ENCODE measurements at places on chromosomes 6 and 20. TPM values are rescaled to one million over a fixed set of nuclear protein-coding genes. Genes with fewer than 3 reads are reported as not detected.

- no peak for DNase-seq
Observed at GRCh38 chr6:139205843-139206242, 71.0 kb downstream of the HECA start.

GRCh38 chr6:90040931-90041330 is 146.7 kb downstream of the GJA10 start:
- DNase-seq = no peak

DNA sequence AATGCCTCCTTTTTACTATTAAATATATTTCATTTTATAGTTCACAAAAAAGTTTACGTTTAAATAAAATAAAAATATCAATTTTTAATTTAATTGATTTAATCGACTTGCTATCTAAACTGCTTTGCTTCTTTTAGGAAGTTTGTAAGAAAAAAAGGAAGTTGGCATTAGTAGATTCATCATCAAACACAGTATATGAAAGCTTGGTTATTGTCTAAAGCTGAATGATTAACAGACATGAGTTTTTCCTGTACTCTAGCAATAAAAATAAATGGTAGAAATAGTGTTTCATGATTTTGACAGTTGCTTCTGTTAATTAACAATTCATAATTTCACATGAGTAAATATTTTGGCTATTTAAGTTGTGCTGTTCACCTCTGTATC is 1285.5 kb upstream of the GJE1 start:
- DNase-seq = no peak

- DNase-seq = no peak
Observed at GRCh38 chr6:17093686-17094085, 8.2 kb upstream of the STMND1 start.

DNA sequence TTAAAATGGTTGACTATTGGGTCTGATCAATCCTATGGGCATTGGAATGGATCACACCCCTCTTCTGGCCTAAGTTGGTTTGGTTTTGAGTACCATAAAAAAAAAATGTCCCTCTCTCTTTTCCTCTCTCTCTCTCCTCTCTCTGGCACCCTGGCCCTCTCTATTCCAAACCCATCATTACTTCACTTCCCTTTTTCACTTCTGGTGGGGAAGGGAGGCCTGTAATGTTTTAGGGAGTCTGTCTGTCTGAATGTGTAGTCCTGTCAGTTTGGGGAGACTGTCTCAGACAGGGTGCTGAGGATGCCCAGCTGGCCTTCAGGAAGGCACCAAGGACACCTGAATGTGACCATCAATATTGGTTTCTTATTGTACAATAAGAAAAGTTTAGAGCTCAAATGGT is 165.8 kb downstream of the CD24 start:
- no peak for DNase-seq

GRCh38 chr20:45874576-45874975 is 6.5 kb upstream of the ZSWIM1 start:
- DNase-seq = no peak

- DNase-seq = no peak
Observed at GRCh38 chr6:133017581-133017980, 203.2 kb downstream of the RPS12 start.

- no peak for DNase-seq
Observed at GRCh38 chr6:56047931-56048540, 172.6 kb upstream of the BMP5 start.

DNA sequence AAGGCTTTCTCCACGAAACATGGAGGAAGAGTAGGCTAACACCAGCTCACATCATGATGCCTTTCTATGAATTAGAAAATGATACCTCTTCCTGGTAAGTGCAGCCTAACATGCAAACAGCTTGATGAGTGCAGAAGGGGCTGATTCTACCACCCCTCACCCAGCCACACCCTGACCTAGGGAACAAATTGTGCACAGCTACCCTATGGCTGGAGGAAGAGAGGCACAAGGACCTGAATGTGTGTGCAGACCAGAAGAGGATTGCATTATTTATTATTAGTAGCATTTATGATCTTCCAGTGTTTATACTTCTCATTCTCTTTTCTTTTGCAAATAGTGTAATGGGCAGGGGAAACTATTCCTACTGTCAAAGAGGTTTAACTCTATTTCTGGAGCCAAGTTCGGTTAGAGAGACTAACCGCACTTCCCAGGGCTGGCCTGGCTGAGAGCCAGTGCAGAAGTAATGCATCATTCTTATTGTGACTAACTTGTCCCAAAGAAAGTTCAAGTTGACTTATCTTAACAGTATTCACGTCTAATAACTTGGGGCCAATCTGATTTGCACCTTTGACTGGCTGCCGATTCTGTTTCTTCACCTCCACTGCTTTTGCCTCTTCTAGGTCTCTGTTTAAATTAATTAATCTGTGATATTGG is 237.5 kb downstream of the CD83 start:
- peak; percentile 32 for DNase-seq

DNA sequence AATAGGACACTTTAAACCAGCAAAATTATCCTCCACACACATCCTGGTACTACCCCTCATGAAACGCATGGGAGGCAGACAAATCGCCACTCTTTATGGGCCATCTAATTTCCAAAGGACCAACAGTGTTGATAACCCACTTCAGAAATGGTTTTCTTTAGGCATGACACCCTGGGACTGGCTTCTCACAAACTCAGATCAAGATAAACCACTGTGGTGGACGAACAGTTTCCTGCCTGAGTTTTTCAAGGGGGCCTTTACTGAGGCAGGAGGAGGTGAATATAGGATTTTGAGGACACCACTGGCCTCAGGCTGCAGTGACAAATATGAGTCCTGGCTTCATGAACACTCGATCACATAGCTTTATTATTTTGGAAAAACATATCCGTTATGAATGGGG is 26.0 kb downstream of the TRAM2 start:
- DNase-seq = no peak

GRCh38 chr6:48068278-48069251 is 42.4 kb downstream of the PTCHD4 start:
- no peak for DNase-seq

- no peak for DNase-seq
Observed at GRCh38 chr20:32585011-32585585, at the start of gene NOL4L. Gene NOL4L (minus strand): TSS chr20:32585333. CDS start chr20:32584890, 443 bp downstream.

- DNase-seq = no peak
Observed at GRCh38 chr20:52349806-52350205, 158.2 kb upstream of the ZFP64 start.

DNA sequence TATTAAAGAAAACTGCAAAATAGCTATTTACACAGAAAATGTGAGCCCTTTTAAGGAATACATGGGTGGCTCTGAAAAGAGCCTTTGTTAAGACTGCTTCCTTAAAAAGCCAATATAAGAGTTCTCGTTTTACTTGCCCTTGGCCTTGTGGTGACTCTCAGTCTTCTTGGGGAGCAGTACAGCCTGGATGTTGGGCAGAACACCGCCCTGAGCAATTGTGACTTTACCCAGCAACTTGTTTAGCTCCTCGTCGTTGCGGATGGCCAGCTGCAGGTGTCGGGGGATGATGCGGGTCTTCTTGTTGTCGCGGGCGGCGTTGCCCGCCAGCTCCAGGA is 111.5 kb downstream of the HFE start:
- no peak for DNase-seq

DNA sequence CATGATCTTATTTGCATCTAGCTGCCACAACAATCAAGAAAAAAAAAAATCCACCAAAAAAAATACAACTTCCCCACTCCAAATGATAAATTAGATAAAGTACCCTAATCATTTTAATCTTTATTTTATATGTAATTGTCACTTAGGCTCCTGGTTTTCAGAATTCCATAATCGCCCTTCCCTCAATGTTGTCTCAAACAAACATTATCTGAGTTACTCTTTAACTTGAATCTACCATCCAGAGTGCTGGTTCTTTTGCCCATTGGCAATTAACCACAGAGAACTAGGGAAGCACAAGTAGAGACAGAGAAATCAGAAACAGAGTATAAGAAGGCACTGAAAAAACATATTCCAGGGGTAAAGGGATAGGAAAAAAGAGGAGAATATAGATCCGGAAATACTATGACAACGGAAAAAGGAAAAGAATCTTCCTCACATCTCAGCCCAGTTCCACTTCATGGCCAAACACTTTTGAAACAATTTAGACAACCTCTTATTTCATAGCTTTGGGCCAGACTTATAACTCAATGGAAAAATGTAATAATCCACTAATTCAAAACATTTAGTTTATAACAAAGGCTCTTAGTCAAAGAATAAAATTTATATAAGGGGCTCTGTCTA is 861 bp upstream of the NHSL1 start:
- no peak for DNase-seq

- no peak for DNase-seq
Observed at GRCh38 chr6:158648682-158649131, 1.1 kb upstream of the SYTL3 start.

GRCh38 chr20:58892141-58892931 is 39.8 kb downstream of the GNAS start:
- DNase-seq = peak; percentile 62

DNA sequence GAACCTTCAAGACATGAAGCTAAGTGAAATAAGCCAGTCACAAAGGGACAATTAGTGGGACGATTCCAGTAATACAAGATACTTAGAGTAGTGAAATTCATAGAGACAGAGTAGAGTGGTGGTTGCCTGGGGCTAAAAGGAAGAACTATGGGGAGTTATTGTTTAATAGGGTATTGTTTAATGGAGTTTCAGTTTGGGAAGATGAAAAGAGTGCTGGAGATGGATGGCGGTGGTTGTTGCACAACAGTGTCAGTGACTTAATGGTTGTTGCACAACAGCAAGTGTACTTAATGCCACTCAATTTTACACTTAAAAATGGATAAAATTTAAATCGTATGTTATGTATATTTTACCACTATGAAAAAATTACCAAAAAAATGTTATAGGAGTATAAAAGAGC is 209.7 kb upstream of the TENT5A start:
- DNase-seq = no peak

GRCh38 chr20:50568549-50568942 is 58.4 kb downstream of the PTPN1 start:
- DNase-seq = no peak

DNA sequence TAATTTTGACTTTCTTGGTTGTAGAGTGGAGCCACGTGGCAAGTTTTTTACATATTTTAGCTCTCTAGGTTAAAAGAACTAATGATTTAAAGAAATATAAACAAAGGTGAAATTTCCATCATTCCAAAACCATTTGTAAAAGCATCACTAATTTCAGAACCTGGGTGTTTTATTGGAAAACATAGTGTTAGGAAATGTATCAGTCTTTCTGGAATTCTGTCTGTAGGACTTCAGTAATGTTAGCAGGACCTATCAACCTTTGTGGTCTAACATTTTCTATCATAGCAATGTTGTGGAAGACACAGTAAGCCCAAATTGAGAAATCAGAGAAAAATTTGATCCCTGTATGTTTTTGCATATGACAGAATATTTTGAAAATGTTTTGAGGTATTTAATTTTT is 28.3 kb downstream of the L3MBTL3 start:
- DNase-seq = no peak

DNA sequence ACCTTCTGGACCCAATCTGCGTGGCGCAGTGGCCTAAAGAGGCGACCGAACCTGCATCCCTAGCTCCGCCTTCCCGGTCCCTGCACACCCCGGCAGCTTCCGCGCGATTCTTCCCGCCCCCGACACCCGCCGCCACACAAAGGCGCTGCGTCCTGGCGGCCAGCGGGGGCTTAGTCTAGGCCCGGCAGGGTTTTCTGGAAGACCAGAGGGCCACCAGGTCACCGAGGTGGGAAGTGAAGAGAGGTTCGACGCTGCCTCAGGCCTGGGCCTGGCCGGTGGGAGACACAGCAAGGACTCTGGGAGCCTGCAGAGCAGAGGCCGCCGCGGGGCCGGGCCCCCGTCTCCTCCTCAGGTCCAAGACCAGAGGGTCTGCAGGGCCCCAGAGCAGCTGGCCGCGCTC is 154.9 kb downstream of the OR2B2 start:
- DNase-seq = no peak

DNA sequence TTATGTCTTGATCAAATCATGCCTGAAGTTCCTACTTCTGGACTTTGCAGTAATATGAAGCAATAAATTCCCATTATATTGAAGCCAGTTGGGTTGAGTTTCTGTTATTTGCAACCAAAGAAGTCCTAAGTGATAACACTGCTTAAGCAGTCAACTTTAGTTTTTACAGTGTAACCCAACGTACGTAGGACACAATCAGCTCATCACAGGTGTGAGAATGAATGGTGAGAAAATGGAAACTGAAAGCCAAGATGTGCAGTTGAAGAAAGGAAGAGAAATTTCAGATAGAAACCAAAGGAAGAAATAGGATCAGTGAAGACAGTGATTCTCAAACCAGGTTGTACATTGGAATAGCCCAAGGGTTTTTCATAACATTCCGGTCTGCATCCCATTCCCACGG is 211.4 kb upstream of the ZFP64 start:
- no peak for DNase-seq

- peak; percentile 81 for DNase-seq
Observed at GRCh38 chr6:12012558-12013306, 620 bp downstream of the HIVEP1 start.

DNA sequence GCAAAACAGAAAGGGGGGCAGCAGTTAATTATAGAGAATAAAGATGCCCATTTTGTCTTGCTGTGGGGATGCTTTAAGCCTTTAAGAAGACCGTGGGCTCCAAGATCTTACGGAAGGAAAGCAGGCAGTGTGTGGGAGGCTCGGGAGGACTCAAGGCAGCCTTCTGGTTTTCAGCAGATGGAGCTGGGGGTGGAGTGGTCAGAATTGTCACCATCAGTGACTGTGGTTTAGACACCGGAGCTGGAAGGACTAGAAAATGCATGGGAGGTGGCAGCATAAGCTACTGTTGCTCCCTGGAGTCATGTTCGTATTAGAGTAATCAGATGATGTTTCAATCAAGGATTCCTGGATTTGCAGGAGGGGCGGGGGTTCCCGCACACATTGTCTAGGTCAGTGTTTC is 3.7 kb downstream of the PHACTR1 start:
- no peak for DNase-seq

Gene HLA-DQA1
- 19.8 TPM for total RNA-seq

Gene CHMP4B
- total RNA-seq = 113 TPM

Gene FKBP1C
- total RNA-seq = not detected

Gene HM13
- 35.0 TPM for total RNA-seq

Gene CALHM5
- 3.9 TPM for total RNA-seq

Gene OPRM1
- not detected for total RNA-seq

Gene TREM2
- not detected for total RNA-seq

Gene KCNK16
- not detected for total RNA-seq

Gene HDGFL1
- total RNA-seq = not detected

Gene HBS1L
- 35.1 TPM for total RNA-seq

Gene MACROD2
- total RNA-seq = 20.1 TPM

Gene ARG1
- 201 TPM for total RNA-seq

Gene FAM83C
- 65.0 TPM for total RNA-seq

Gene FRK
- 3.2 TPM for total RNA-seq

Gene NOL4L
- total RNA-seq = 4.8 TPM

Gene ENPP3
- 0.11 TPM for total RNA-seq

Gene MAFB
- total RNA-seq = 96.8 TPM

Gene TNFRSF6B
- 49.5 TPM for total RNA-seq

Gene ARID1B
- total RNA-seq = 104 TPM
